ENCODE measurements at places on chromosomes 12 and 14.

- no peak for DNase-seq
These were observed 137.4 kb downstream of the CALM1 start for GRCh38 chr14:90534091-90534837.

GRCh38 chr14:99171396-99171795 is 100.6 kb downstream of the BCL11B start:
- DNase-seq = no peak

DNA sequence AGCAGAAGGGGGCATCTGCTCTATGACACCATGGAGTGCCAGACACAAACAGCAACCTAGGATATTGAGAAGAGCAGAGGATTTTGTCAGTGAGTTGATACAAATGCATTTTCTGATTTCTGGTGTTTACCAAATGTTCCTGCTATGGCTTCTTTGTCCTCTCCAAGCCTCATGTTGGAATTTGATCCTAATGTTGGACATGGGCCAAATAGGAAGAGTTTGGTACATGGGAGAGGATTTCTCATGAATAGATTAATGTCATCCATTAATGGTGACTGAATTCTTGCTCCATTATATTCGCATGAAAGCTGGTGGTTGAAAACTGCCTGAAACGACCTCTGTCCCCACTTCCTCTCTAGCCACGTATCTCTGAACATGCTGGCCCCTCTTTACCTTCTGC is 1002.2 kb upstream of the FLRT2 start:
- no peak for DNase-seq

GRCh38 chr12:115597157-115597712 is 680.3 kb downstream of the MED13L start:
- no peak for DNase-seq

GRCh38 chr12:121423682-121424623 is 24.0 kb downstream of the RNF34 start:
- no peak for DNase-seq

GRCh38 chr14:69848903-69849391 is 30.3 kb upstream of the SMOC1 start:
- no peak for DNase-seq

DNA sequence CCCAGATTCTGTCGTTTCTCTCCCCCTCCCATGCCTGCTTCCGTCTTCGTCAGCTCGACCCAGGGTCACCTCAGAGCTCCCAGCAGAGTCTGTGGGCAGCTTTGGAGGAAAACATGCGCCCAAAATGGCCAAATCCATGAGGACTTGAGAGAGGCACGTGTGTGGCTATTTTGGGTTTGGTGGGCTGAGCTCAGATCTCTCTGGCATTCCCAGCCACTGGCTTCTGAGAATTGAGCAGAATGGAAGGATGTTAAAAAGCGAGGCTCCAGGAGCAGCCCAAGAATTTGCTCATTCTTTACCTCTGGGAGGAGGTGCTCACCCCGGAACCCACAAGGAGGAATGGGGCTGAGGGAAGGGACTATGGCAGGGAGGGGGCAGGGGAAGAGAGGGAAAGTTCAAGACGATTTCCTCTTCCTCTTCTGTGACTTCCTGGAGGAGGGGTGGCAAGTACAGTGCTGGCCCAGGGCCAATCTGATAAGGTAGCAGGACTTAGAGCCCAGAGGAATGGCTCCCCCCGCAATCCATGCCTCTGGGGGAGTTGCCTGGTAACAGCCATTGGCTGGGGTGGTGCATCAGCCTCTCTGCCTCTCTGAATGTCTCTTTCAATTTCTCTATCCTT is 20.1 kb downstream of the TSPAN9 start:
- no peak for DNase-seq

DNA sequence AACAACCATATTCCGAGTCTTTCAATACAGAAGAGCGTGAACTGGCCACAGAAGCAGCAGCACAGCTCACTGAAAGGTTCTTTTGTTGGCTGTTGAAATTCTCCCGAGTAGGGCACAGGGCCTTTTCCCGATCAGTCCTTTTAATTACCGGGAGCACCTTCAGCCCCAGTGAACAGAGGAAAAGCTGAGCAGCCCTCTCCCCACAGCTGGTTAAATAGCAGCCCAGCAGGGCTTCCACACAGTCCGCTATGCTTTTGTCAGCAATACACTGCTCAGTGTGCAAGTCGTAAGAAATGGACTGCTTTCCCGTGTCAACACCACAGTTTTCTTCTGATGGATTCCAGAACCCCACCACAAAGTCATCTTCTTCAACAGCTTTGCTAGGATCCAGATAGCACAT is 61.3 kb downstream of the DICER1 start:
- DNase-seq = no peak

- peak; percentile 47 for DNase-seq
These were observed 12.5 kb upstream of the AJUBA start for GRCh38 chr14:22994762-22995275.

DNA sequence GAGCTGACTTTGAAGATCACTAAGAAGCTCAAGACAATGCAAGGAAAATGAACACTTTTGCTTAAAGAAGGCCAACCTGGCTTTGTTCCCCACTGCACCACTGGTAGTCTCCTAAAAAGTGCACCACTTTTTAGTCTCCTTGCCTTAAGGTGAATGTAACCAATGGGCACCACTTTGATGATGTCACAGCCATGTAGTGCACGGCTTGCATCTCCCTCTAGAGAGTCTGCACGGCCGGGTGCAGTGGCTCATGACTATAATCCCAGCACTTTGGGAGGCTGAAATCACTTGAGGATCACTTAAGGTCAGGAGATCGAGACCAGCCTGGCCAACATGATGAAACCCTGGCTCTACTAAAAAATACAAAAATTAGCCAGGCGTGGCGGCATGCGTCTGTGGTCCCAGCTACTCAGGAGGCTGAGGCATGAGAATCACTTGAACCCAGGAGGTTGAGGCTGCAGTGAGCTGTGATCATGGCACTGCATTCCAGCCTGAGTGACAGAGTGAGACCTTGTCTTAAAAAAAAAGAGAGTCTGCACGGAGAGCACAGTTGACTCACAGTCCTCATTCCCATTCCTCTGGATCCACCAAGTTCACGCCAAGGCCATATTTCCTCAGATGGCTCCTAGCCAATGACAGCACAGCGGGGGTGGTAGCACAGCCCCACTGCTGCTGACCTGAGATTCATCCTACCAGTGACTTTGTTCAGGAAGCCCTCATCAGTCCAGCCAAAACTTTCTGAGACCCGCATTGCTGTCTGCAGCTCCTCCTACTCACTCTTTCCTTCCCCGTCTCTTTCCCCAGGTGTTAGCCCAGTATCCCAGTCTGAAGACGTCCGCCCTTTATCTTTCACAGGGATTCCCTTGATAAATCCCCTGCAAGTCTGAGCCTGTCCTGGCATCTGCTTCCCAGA is 16.5 kb upstream of the IFT81 start:
- no peak for DNase-seq

GRCh38 chr14:91374879-91375702 is 42.5 kb downstream of the CCDC88C start:
- peak; percentile 58 for DNase-seq

- DNase-seq = no peak
These were observed 2.1 kb downstream of the EML5 start for GRCh38 chr14:88790501-88791251.

GRCh38 chr12:123573870-123574269 is 10.5 kb upstream of the TMED2 start:
- DNase-seq = no peak

DNA sequence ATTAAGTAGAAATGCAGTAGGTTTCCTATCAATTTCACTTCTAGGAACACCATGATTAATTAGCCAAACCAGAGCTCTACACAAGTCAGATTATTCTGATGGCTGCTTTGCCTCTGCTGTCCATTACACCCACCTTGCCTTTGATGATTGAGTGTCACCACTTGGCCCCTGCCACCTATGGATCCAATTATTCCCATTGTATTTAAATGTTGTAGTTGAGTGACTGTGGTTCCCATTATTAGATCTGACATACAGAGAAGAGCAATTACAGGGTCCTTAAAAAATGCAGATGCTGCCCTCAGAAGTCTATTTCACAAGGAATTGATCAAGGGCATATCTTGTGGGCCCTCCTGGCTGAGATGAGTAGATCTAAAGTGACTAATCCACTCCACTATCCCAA is 39.5 kb upstream of the SLC38A4 start:
- no peak for DNase-seq

- DNase-seq = no peak
These were observed 42.2 kb upstream of the ARID2 start for GRCh38 chr12:45687081-45688015.

DNA sequence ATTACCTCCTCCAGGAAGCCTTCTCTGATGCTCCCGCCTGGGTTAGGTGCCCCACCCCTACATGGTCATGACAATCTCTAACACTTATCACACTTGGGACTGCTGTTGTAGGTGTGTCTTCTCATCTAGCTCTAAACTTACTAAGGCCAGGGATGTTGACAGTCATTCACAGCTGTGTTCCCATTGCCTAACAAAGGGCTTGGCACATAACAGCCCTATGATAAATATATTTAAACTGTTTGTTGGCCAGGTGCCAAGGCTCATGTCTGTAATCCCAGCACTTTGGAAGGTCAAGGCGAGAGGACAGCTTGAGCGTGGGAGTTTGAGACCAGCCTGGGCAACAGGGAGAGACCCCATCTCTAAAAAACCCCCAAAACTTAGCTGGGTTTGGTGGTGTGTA is 98.8 kb upstream of the RGS6 start:
- DNase-seq = no peak

DNA sequence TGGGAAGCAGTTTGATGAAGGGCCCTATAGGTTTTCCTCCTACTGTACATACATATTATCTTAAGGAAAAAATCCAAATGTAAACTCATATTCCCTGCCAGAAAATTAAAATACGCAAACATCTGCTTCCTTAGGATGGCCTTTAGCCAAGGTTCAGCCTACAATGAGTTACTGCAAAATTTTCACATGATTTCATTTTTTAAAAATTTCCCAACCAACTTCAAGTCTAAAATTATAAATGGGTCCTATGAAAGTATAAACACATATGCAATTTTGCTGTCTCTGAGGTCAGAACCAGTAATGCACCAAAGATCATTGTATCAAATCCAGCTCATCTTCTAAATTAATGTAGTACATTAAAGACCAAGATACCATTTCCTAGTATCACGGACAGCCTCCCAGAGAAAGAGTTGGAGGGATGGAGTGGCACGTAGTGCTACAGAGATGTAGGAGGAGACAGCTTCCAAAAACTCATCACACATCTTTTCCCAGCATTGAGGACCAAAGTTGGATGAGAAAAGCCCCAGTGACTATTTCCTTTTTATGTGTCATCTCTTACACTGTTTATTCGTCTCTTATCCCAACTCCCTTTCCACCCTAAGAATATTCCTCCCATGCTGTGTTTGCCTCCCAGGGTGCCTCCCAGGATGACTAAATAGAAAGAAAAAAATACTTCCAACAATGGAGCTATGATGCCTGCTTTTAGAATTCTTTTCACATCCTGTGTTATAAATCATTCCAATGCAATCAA is 92.3 kb upstream of the SLCO1C1 start:
- DNase-seq = no peak
